CD4-positive, CD25-positive, alpha-beta regulatory T cell (primary cell): ENCODE measurements at places on chromosomes 1 and 21. TPM values are rescaled to one million over a fixed set of nuclear protein-coding genes. Genes with fewer than 3 reads are reported as not detected.

DNA sequence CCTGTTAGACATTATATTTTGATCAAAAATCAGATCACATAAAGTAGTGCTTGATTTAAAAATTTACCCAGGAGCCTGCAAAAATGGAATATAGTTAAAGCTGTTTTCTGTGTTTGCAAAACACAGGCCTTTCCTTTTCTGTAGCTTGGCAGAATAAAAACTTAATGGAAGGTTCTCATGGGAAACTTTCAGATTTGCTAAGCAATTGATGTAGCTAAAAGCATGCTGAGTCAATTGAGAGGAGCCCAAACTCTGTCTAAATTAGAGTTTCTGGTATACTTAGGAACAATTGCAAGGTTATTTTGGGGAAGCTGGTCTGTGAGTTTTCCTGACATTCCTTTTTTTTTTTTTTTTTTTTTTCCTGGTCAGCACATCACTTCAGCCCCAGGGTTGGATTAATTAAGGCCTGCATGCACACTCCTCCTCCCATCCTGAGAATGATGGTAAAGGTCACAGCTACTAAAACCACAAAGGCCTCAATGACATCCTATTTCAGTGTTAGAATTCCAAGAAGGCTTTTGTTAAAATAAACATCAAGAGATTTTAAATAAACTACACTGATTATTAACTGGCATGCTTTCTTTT, 608.7 kb downstream of the PLPP3 start:
- no peak for DNase-seq

DNA sequence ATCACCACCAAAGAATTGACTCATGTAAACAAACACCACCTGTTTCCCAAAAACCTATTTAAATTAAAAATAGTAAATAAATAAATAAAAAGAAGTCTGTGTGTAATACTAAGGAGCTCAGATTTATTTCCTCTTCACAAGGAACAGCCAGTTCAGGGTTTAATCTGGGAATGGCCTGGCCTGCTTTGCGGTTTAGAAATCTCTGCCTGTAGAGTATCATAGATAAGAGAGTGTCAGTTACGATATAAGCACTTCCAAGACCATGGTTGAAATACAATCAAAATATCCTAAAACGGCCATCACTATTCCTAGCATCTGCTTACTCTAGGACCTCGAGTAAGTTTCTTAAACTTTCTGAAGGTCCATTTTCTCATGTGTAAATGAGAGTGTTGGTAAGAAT, 274.4 kb downstream of the PLPP3 start:
- DNase-seq: no peak

- DNase-seq: no peak
Observed at GRCh38 chr1:173049322-173049633, 1.5 kb downstream of the TNFSF18 start.

GRCh38 chr1:164443166-164443565, 115.8 kb upstream of the PBX1 start:
- no peak for DNase-seq

GRCh38 chr1:230057681-230058565, 9.1 kb upstream of the GALNT2 start:
- DNase-seq: no peak

DNA sequence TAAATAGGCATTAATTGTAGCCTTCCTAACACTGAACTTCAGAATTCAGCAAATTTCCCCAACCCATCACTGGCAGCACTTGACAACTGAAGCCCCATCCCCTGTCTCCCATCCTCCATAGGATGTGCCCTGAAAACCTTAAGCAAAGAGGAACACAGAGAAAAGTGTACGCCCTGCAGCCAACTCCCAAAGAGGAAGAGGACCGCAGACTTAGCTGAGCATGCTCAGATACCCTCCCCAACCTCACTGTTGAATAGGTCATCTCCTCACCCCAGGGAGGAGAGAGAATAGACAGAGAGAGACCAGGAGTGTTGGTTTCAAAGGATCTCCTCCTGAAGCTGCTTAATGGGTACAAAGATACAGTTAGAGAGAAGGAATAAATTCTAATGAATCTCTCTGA, 50.5 kb downstream of the CD2 start:
- DNase-seq: peak; percentile 56

- no peak for DNase-seq
Observed at GRCh38 chr1:190022709-190023108, 455.0 kb downstream of the BRINP3 start.

DNA sequence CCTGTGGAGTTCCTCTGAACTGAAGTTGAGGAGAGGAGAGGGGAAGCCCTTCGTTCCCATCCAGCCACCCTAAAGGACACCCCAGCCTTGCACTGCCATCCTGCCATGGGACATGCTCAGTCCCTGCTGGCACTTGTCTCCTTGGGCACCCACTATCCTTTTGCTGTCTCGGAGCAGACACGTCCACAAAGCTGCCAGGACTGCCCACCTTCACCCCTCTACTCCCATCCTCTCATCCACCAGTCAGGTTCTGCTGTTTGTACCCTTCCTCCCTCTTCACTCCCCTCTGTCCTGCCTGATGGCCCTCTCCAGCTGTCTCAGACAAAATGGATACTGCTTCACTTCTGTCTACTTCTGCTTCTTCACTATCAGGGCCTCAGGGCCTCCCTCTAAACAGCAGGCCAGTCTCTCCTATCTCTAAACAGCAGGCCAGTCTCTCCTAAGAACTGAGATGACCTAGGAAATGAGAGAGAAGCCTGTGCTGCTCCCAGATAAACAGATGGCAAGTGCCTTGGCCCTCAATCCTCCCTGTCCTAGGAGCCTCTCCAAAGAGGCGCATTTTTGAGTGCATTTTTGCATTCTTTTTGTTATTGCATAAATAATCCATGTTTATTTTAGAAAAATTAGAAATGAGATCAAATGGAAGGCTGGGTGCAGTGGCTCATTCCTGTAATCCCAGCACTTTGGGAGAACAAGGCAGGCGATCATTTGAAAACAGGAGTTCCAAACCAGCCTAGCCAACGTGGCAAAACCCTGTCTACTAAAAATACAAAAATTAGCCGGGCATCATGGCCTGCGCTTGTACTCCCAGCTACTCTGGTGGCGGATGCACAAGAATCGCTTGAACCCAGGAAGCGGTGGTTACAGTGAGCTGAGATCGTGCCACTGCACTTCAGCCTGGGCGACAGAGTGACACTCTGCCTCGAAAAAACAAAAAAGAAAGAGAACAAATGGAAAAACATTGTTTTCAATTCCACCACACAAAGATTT, 4.4 kb upstream of the PYCR2 start:
- DNase-seq: no peak

DSCAM gene
- not detected for total RNA-seq

NCMAP gene
- total RNA-seq: not detected

CNR2 gene
- 0.15 TPM for total RNA-seq

ANGPTL1 gene
- total RNA-seq: not detected
